ENCODE measurements at places on chromosomes 5 and 9. TPM values are rescaled to one million over a fixed set of nuclear protein-coding genes. Genes with fewer than 3 reads are reported as not detected.

Gene CXCL14
- not detected for total RNA-seq

Gene CHD1
- total RNA-seq: 72.0 TPM

- no peaks in the 10 kb centered on the region for H3K4me1 ChIP-seq
- H3K27me3 ChIP-seq: no peaks in the 10 kb centered on the region
- no peak for DNase-seq
- no peaks in the 10 kb centered on the region for H3K36me3 ChIP-seq
- no peak overlapping the region for H3K4me3 ChIP-seq
Measured at GRCh38 chr5:96048763-96049162, 87.1 kb upstream of the ELL2 start.

GRCh38 chr5:6291961-6292360, 86.4 kb downstream of the MED10 start:
- H3K36me3 ChIP-seq: no peaks in the 10 kb centered on the region
- no peak overlapping the region for H3K27ac ChIP-seq
- H3K27me3 ChIP-seq: peaks cover 61% of the 10 kb centered on the region

- H3K4me3 ChIP-seq: no peak overlapping the region
- no peak for DNase-seq
- no peaks in the 10 kb centered on the region for H3K27me3 ChIP-seq
- H3K4me1 ChIP-seq: no peaks in the 10 kb centered on the region
- no peak overlapping the region for H3K27ac ChIP-seq
Measured at GRCh38 chr9:69097064-69097463, 61.5 kb downstream of the FXN start.

GRCh38 chr5:90437663-90438062, 28.1 kb upstream of the CETN3 start:
- no peak for DNase-seq
- H3K27ac ChIP-seq: no peak overlapping the region
- H3K4me1 ChIP-seq: peaks cover 16% of the 10 kb centered on the region
- no peaks in the 10 kb centered on the region for H3K27me3 ChIP-seq
- H3K4me3 ChIP-seq: no peak overlapping the region

DNA sequence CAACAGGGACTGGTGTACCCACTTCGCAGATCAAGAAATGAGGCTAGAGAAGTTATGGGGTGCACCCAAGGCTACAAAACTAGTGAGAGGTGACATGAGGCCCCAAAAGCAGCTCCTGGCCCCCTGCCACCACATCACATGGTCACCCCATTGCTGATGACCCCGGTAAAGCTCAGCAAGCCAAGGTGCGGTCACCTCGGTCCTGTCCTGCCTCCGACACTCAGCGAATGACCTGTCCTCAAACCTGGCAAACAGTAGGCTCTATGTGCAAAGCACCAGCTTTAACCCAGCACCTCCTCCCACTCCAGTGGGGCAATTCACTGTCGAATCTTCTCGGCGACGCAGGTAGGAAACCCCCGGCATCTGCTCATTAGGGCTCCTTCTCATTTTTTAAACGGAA, 307.4 kb downstream of the RAB3C start:
- no peak for DNase-seq
- H3K36me3 ChIP-seq: no peaks in the 10 kb centered on the region
- H3K27ac ChIP-seq: peak overlapping the region; percentile 98
- H3K4me3 ChIP-seq: no peak overlapping the region
- H3K27me3 ChIP-seq: no peaks in the 10 kb centered on the region
- H3K4me1 ChIP-seq: peaks cover 28% of the 10 kb centered on the region

GRCh38 chr5:26236936-26237335, 801.5 kb downstream of the CDH9 start:
- H3K36me3 ChIP-seq: peaks cover 6% of the 10 kb centered on the region
- H3K4me3 ChIP-seq: no peak overlapping the region
- DNase-seq: no peak
- no peak overlapping the region for H3K27ac ChIP-seq
- no peaks in the 10 kb centered on the region for H3K27me3 ChIP-seq
- H3K4me1 ChIP-seq: no peaks in the 10 kb centered on the region

All from neural crest cell (in vitro differentiated cells).